ENCODE measurements at places on chromosomes 1 and 21.

GRCh38 chr1:61645476-61645875 lies 79.5 kb downstream of the TM2D1 start:
- no peak for DNase-seq

DNA sequence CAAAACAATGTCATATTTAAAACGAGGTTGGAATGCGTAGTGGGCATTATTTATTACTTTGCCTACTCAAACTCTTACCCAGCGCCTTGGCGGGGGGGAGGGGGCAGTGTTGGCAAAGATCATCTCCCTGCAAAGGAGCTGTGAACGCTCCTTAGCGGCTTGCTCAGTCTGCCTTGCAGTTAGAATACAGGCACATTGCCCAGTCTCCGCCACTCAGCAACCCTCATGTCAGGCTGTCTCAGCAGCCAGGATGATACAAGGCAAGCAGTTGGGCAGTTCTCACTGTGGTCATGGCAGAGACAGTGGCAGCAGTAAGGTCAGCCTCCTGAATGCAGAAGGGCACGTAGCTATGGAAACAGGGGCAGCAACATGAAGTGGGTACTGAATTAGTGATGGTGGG lies 170.4 kb upstream of the KCNK2 start:
- DNase-seq = no peak

- DNase-seq = no peak
Observed at GRCh38 chr1:200894712-200895442, at the start of gene INAVA. Gene INAVA (plus strand): TSS chr1:200894900. CDS start chr1:200898401, 3,501 bp downstream.

DNA sequence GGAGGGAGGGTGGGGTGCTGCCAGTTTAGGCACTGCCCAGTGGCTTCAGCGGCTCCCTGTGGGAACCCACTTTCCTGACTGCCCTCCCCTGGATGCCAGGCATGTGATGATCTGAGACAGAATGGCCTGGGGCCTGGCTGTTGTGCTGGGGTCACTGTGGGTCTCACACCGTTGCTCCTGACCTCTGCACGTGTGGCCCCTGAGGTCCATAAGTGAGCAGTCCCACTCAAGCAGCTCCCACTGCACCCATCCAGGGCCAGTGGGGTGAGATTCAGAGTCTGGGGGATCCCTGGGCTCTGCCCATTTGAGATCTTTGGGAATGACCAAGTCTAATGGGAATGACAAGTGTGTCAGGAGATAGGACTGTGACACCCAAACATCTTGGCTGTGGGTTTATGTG lies 18.0 kb downstream of the PODN start:
- no peak for DNase-seq

DNA sequence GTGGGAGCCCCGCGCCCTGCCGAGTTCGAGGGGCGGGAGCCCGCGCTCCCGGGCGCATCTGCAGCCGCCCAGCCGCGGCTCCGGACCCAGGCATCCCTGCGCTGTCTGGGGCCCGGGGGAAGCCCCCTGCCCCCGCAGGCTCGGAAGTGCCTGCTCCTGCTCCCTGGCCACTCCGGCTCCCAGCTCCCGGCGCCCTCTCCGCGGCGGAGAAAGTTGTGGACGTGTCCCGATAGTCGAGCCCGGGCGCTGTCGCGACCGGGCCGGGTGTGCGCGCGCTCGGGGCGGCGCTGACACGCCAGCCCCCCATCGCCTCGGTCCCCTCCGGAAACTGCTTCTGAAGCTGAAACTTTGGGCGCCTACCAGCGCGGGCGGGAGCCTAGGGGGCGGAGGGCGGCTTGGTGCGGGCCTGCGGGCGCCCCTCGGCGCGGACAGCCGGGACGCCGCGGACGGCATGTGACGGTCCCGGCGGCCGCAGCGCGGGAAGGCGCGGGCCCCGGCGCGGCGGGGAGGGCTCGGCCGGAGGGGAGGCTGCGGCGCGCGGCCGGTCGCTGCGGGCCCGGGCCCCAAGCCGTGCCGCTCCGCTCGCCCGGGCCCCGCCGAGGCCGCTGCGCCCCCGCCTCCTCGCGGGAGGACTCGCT lies 515 bp downstream of the MAN1C1 start:
- peak; percentile 39 for DNase-seq

DNA sequence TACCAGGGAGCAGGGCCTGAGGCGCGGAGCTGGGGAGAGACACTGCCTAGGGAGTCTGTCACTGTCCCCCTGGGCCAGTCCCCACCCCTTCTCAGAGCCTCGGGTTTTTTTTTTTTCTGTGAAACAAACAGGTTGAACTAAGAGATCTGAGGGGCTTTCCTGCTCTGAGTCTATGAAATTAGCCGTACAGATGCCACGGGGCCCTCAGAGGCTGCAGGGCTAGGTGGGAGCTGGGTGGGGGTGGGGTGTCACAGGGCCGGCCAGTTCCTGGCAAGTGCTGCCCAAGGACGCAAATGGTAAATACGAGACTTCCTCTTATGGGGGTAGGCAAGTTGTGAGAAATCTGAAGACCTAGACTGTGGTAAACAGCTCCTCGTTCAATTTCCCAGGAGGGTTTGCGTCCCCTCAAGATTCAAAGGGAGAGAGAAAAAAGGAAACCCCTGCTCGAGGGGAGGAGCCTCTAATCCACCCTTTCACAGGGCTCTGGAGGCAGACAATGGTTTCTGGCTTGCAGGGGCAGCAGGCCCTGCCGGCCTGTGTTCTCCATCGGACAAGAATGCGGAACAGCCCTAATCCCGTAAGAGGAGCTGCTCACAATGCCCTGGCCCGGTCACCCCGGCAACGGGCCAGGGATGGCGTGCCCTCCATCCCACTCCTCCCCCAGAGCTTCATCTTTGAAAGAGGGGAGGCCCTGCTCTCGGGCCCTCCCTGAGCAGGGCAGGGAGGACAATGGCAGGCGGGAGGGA lies 7.8 kb downstream of the NUAK2 start:
- DNase-seq = peak; percentile 57

- no peak for DNase-seq
Observed at GRCh38 chr1:29719253-29719652, 482.9 kb downstream of the PTPRU start.

DNA sequence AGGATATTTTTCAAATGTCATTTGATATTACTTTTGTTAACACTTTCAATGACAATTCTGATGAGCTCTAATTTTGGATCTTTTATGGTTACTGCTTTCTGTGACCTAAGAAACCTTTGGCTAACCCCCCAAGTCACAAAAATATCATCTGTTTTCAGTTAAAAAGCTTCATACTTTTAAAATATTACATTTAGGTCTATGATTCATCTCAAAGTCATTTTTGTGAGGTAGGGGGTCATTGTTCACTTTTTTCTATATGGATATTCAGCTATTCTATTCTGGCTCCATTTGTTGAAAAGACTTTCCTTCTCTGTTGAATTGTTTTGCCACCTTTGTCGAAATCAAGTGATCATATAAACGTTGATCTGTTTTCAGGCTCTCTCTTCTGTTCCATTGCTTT lies 44.8 kb downstream of the UCHL5 start:
- no peak for DNase-seq

DNA sequence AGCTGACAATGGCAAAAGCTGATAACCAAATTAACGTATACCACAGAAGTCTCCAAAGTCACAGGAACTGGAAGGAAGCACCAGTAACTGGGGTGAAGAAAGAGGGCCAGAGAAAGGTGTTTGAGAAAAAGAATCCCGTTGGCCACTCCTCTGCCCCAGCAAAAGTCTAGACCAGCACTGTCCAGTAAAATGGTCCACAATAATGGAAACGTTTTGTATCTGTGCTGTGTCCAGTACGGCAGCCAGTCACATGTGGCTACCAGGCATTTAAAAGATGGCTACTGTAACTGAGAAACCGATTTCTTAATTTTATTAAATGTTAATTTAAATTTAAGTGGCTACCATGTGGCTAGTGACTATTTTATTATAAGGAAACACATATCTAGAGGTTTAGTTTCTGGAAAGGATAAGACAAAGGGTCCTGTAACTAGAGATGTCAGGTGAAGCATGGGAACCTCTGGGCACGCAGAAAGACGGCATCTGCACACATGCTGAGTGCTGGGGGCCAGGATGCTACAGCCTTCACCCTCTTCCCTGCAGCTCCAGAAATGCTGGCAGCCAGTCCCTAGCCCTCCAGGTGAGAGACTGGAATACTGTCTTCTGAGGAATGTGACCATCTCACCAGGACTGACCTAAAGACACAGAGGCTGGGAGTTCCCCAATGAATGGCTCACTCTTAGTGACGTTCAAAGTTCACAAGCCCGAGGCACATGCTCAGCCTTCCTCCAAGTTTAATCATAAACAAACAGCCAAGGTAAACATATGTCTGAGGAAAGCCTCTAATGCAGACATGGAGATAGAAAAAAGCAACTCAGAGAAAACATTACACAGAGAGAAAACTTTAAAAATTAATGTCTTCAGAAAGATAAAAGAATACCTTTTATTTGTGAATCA lies 50.7 kb downstream of the JAK1 start:
- DNase-seq = no peak

DNA sequence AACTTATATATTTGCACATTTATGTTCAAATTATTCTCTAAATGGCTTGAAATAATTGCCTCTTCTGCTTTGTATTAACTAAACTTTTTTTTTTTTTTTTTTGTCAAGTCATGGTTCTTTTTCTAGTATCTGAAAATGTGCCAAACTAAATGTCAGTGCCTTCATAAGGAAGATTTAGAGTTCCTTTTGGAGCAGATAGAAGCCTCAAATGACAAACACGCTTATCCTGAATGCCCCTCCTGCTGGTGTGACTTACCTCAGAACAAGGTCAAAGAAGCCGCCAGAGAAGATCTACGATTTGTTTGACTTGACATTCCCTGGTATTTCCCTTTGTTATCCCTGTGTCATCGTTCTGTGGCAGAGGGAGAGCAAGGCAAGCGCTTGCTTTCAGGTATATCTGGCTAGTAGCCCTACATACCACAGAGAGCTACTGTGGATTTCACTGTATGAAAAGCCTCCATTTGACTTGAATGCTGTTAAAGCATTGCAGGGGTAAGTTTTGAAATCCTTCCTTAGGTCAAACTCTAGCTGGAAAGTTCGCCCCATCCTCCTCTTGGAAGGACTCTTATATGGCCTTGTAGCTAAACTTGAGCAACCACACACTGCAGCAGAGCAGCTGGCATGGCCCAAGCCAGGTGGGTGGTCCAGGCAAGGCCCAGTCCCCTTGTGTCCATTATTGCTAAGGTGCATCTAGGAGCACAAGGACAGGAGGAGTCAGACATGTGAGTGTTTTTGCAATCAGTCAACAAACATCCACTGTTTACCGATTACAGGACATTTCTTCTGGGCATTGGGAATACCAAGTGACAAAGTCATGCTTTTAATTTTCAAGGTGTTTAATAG lies 285.4 kb upstream of the USP25 start:
- DNase-seq = no peak

DNA sequence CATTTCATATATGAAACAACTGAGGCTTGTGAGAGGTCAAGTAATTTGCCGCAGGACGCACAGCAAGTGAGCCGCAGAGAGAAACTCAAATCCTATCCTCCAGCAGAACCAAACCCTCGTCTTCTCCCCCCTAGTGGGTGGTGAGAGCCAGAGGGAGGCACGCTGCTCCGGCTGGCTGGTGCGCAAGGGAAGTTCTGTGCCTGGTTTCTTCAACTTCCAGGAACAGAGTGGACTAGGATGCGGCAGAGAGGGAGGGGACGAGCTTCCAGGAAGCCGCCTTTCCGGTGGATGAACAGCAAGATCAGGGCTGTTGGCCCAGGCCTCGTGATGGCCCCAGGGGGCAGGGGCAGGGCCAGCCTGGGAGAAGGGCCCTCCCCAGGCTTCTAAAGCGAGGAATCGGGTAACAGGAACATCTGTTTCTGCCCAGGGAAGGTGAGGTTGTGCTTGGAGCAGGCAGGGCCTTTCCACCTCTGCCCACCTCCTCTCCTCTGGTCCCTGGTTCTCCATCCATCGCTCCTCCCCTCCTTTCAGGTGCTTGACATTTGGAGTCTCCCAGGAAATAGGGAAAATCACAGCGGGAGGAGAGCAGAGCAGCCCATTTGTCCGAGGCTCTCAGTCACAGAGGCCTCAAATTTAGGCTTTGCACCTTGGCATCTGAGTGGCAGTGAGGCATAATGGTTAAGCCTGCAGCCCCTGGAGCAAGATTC lies 16.8 kb upstream of the PDIK1L start:
- DNase-seq = no peak
